ENCODE measurements at places on chromosomes 7 and 10.

GRCh38 chr7:39504963-39505362, 61.2 kb upstream of the YAE1 start:
- no peak for DNase-seq

DNA sequence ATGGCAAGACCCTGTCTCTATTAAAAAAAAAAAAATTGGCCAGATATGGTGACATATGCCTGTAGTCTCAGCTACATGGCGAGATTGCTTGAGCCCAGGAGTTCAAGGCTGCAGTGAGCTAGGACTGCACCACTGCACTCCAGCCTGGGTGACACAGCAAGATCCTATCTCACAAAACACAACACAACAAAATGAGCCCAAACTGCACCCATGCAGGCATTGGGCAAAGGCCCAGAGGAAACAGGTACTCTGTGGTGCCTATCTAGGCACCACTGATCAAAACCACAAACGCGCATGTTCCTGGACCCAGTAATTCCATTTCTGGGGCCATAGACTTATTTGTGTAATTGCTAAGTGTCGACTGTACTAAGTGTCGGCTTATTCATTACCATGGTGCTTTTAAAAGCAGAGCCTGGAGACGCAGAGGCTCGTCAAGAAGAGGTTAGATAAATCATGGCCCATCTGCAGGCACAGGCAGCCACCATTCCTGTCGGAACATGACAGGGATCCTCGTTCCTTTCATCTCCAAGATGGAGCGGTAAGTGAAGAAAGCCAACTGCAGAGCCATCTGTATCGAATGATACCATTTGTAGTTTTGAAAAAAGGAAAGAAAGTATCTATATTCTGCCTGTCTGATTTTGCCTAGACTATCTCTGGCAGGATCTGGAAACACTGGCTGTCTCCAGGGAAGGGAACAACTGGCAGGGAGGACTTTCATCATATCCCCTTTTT, 160.4 kb upstream of the RHEB start:
- DNase-seq, result no peak

DNA sequence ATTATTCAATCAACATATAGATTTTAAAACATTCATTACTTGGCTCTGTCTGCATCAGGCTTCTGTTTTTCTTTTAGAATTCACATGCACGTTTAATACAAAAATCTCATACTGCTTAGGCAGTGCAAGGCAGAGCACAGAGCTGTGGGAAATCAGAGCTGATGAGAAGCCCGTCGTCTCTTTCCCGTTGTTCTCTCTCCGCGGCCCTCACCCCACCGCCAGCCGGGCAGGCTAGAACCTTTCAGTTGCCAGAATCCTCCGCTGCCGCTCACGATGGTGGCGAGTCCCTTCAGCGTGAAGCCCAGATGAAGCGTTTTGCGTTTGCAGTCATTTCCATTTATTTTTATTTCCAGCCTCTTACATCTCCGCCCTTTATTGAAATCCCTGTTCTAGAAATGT, 648.2 kb downstream of the SDK1 start:
- no peak for DNase-seq

- DNase-seq, result no peak
Measured at GRCh38 chr10:38007991-38008390, 2.5 kb upstream of the ZNF33A start.

DNA sequence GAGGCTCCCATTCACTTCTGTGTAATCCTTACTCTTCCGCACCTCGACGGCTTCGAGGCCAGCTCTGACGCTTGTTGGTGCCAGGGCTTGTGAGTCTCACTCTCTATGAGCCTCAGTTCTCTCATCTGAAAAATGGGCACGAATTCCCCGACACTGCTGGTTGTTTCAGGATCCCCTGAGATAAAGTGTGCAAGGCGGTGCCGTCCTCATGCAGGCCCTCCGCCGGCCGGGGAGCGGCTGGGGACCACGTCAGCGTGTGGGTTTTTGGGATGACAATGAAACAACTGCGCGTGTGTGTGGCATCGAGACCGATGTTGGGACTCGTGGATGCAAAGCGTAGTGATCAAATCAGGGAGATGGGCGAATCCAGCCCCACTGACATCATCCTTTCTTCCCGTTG, 75.6 kb downstream of the FOXL3 start:
- no peak for DNase-seq

DNA sequence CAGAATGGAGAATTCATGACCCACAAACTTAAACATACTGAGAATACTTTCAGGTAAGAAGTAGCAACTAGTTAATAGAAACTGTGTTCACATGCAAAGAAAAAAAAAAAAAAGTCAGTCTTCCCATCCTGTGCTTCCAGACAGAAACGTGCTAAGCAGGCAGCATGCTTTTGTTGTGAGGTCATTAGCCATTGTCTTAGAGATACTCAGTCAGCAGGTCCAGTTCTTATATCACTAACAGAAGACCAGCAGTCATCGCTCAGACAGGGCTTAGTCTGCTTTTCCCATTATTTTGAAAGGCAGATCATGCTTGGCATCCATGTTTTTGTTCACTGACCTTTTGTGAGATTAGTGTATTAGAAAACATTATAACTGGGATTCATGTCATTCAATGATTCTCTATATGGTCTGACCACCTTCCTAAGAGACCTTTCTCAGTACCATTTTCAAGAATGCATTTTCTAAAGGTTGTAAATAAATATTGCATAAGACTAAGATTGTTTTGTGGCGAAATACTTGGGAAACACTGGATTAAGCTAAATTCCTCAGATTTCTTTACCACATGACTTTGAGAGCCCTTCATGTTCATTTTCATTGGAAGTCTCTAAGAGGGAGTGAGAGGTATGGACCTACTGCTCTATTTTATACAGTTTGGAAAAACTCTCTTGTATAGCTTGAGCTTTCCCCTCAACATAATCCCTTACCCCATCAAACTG, 45.0 kb upstream of the AGBL3 start:
- DNase-seq, result no peak

DNA sequence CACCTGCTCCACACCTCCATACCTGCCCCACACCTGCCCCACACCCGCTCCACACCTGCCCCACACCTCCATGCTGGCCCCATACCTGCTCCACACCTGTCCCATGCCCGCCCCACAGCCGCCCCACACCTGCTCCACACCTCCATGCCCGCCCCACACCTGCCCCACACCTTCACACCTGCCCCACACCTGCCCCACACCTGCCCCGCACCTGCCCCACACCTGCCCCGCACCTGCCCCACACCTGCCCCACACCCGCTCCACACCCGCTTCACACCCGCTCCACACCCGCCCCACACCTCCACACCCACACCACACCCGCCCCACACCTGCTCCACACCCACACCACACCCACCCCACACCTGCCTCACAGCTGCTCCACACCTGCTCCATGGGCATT, 53.0 kb downstream of the PARP12 start:
- DNase-seq, result no peak

- DNase-seq, result no peak
Measured at GRCh38 chr7:90931986-90932916, 332.0 kb upstream of the FZD1 start.

GRCh38 chr7:26507108-26507987, 215.7 kb downstream of the SNX10 start:
- peak; percentile 52 for DNase-seq

- DNase-seq, result no peak
Measured at GRCh38 chr10:97224483-97225435, 39.0 kb upstream of the SLIT1 start.

GRCh38 chr7:66669088-66669487, 40.4 kb downstream of the KCTD7 start:
- DNase-seq, result no peak
